Hematopoietic multipotent progenitor cell treated with erythropoietin and hydrocortisone succinate and interleukin-3 and kit ligand, for 8 days (in vitro differentiated cells): ENCODE measurements at places on chromosomes 4 and X.

DNA sequence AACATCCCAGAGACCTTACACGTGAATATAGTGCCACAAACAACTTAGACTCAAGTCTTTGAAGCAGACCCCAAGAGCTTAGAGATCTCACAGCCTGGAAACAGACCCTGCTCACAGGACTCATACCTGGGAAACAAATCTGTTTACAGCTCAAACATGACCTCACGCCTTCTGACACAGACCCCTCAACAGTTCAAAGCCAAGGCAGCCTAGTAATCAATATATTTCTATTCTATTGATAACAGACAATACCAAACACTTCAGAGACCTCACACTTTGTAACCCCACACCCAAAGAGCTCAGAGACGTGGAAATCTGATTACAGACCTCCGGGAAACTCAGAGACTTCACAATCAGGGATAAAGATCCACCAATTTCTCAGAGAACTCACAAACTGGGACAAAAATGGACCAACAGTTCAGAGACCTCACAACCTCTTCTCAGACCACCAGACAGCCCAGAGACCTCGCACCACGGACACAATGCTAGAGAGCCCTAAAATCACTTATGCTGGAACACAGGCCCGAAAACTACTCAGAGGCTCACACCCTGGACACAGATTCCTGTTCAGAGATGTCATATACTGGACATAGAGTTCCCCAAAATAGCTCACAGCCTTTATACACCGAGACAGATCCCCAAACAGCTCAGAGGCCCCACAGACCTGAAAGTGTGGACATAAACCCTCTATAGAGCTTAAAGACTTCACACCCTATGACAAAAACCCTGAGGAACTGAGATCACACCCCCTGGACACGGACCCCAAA, 14.8 kb downstream of the SUV39H1 start:
- DNase-seq: no peak

DNA sequence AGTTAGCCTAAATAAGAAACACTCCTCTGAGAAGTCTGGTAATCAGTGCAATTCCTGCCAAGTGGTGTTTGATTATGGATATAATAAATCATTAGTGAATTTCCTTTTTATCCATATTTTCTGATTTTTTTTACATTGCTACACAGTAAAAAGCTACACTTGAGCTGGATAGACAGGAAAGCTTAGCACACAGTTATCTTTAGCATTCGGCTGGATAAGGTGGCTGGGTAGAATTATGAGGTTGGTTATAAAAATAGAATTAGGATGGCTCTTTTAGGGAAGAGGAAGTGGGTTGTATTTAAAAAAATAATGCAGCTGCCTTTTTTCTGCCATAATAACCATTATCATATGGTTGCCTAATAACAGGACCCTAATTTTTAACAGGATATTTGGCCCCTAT, 460.6 kb downstream of the NAF1 start:
- DNase-seq: no peak

- DNase-seq: peak; percentile 30
These were observed 7.3 kb upstream of the SH3BP2 start for GRCh38 chr4:2785613-2786012.

- DNase-seq: no peak
These were observed 34.9 kb downstream of the BMP2K start for GRCh38 chr4:78811034-78811433.

GRCh38 chr4:180664766-180665368, 1578.3 kb upstream of the TENM3 start:
- peak; percentile 82 for DNase-seq

GRCh38 chr4:109908731-109909130, 4.0 kb upstream of the EGF start:
- DNase-seq: no peak

DNA sequence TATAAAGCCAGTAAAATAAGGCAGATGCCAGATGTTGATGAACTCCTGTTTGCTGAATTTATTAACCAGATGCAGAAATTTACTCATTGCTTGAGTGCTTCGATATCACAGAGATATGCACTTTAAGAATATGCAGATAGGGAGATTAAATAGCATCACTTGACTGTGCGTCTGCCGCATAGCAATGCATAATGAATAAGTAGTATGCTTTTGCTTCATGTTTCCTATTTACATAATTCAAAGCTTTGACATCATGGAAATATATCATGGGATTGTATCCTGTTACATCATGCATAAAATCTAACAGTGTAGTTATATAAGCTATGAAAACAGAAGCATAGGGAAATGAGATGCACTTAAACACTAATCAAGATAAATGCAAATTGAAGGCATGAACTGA, 45.9 kb downstream of the VEGFC start:
- no peak for DNase-seq
